ENCODE measurements at places on chromosomes 2 and 18. TPM values are rescaled to one million over a fixed set of nuclear protein-coding genes. Genes with fewer than 3 reads are reported as not detected.
A peak's percentile ranks its signal among the peaks of the same experiment; 100 is the strongest.

The DSG4 gene
- not detected for total RNA-seq

- H3K27me3 ChIP-seq = no peaks in the 10 kb centered on the region
- H3K4me3 ChIP-seq = no peak overlapping the region
- H3K27ac ChIP-seq = no peak overlapping the region
- peak; percentile 54 for DNase-seq
Measured at GRCh38 chr2:233460726-233461441, 105.7 kb downstream of the USP40 start.

The KLF7 gene
- 31.1 TPM for total RNA-seq

DNA sequence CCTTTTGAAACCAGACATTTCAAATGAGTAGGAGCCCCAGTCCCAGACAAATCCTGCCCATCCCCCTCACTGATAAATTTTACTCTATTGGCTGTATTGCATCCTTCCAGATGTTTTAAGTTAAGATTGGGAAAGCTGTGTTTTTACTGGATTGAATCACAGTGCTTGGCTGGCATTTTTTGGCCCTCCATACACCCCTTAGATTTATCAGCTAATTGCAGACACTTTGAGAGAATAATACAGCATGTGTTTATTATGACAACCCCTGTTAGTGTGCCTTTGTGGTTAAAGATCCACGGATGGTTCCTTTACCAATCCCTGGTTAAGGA lies 74.9 kb downstream of the ANTXR1 start:
- no peaks in the 10 kb centered on the region for H3K27me3 ChIP-seq
- peaks cover 27% of the 10 kb centered on the region for H3K4me1 ChIP-seq
- no peak overlapping the region for H3K4me3 ChIP-seq
- H3K27ac ChIP-seq = peak overlapping the region; percentile 29
- no peak for DNase-seq
- peaks cover 17% of the 10 kb centered on the region for H3K36me3 ChIP-seq

Data from osteoblast (primary cell).